ENCODE measurements at places on chromosomes 6 and 20.

- no peak for DNase-seq
These were observed 95.9 kb downstream of the SAMD5 start for GRCh38 chr6:147604373-147604772.

GRCh38 chr6:109239160-109239559 lies 143.1 kb downstream of the CD164 start:
- DNase-seq = no peak

DNA sequence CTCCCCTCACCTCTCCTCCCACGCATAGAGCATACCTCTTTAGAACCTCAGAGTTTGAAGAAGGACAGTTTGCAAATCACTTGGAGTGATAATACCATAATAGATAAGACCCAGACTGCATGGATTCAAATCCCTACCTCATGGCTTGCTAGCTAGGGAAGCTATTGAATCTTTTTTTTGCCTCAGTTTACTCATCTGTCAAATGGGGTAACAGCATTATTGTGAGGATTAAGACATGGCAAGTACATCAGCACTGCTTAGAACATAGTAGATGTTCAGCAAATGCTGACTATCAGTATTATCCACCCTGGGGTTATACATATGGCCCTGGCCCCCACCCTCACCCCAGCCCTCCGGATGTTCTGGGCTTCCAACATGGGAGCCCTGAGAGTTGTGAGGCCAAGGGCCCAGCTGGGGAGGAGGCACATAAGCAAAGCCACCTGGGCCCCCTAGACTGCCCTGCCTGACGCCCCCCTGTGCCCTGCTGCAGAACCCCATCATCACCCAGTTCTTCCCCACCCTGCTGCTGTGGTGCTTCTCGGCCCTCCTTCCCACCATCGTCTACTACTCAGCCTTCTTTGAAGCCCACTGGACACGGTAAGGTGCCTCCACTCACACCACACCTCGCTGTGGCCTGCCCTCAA lies 9.1 kb upstream of the CAPN11 start:
- no peak for DNase-seq

DNA sequence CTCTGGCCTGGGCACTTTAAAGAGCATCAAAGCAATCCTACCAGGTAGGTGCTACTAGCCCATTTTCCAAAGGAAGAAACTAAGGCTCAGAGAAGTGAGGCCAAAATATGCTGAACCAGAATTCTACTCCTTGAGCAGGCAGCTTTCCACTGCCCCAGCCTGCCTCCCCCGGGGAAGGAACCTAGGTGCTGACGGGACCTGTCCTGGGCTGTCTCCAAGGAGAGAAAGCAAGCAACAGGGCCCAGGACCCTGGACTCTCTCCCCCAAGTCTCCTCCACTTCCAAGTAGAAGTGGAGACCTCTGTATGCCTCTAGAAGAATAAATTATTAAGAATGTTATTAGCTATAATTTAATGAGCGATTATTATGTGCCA lies 159.5 kb downstream of the MRPL14 start:
- DNase-seq = no peak

- DNase-seq = no peak
These were observed 37.1 kb downstream of the SERPINB1 start for GRCh38 chr6:2804516-2804915.

DNA sequence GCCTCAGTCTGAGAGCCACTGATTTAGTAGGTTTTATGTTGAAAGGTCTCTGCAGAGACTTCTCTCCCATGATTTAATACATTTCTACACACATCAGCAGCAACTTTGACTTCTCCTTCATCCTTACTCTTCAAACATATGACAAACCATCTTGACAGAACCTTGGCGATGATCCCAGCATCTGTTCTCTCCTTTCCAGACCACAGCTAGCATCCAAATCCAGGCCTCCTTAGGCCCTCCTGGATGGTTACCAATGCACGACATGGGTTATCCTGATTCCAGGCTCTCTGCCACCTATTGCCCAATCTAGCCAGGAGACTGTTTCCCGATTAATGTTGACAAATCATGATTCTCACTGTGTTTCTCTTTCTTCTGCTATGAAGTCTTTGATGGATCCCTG lies 16.8 kb downstream of the LAMA4 start:
- DNase-seq = no peak

DNA sequence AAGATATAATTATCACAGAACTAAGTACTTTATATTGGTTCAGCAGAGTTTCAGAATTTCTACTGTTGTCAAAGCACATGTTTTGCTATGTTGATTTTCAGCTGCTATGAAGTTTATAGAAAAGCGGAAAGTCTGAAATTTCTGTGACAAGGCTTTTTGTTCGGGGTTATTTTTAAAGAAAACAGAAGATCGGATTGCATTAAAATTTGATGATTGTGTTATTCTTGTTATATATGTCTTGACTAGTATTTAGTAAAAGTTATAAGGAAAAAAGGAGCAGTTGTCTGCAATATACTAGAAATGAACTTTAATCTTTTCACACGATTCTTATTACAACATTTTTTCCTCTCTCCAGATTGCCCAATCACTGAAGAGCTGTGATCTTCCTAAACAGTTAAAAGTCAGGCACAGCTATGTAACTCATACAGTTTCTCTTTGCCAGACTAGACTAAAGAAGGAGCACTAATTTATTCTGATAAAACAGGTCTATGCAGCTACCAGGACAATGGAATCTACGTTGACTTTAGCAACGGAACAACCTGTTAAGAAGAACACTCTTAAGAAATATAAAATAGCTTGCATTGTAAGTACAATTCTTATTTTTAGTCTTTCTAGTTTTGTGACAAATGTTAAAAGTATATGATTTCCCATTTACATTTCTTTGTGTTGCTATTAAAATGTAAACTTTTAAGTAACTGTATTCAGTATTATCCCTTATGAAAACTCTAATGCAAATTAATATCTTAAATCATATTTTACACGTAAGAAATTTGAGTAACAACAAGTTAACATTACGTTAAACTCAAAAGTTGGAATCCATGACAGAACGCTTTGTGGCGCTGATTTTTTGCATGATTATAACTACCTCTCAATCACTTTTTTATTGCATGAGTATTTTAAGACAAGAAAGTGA lies at the start of gene ENPP3:
TSS of gene ENPP3 (plus strand) at position 423 of the 913 bp plus-strand sequence. CDS start at position 506, 83 bp downstream.
- no peak for DNase-seq

GRCh38 chr6:15441981-15442380 lies 196.1 kb downstream of the JARID2 start:
- no peak for DNase-seq

- no peak for DNase-seq
These were observed 74.8 kb upstream of the SIRPA start for GRCh38 chr20:1820138-1821079.

GRCh38 chr6:161393839-161394364 lies 120.0 kb upstream of the AGPAT4 start:
- DNase-seq = peak; percentile 72

- DNase-seq = no peak
These were observed 58.3 kb upstream of the TSHZ2 start for GRCh38 chr20:52913650-52914387.

DNA sequence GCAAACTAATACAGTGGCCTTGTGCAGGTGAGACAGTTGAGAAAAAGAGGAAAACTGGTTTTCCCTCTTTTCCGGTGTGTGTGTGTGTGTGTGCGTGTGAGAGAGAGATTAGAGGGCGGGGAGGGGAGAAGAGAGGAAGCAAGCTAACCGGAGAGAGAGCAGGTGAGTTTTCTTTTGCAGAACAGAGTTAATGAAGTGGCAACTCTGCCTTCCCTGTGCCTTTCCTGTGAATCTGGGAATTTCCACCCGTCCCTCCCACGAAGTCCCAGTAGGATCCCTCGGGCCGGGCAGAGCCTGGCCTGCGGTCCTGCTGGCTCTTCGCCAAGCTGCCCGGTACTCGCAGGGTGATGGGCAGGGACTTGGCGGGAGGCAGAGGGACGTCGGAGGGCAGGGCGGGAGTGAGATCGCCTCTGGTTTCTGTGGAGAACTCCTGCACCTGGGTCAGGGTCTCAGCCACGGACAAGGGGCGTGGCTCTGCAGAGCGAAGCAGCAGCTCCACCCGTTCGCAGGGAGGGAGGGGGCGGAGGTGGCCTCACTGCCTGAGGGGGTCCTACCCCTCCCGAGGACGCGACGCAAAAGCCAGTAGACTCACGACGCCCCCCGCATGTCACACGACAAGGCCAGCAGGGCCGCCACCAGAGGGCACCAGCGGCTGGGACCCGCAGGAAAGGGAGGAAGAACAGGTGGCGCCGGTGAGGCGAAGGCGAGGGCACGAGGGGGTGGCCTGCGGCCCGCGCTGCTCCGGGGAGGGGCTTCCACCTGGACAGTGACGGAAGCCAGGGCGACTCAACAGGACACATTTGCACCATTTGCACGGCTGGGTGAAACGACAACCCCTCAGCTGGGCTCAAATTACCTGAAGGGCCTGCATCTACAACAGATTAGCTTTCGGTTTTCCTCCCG lies 51.2 kb upstream of the RNF182 start:
- DNase-seq = peak; percentile 92

- peak; percentile 63 for DNase-seq
These were observed 42.0 kb upstream of the LY86 start for GRCh38 chr6:6546318-6547109.

GRCh38 chr6:96499781-96500180 lies 21.8 kb upstream of the UFL1 start:
- peak; percentile 55 for DNase-seq

DNA sequence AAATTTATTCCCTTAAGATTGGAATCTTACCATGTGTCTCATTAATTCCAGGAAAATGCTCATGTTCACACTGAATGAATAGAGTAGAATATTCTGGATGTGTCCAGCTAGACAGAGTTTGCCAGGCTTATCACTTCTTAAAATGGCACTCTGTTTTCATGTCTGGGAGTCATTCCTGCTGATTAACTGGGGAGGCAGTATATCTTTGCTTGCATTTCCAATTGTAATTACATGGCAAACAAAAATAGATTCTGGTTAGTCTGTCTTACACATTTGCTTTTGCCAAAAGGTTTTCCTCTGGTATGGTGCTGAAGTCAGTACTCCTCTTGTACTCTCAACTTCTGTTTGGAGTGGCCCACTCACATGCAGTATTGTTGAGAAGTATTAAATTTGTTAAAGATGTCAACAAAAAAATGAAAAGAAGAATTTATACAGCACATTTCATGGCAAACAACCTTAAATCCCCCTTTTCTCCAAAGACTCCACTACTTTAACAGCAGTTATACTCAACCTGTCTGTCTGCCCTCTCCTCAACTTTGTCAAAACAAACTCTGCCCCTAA lies 70.2 kb downstream of the TENT5A start:
- DNase-seq = peak; percentile 5
